Chondrocyte (in vitro differentiated cells): ENCODE measurements at places on chromosomes 1 and 21. TPM values are rescaled to one million over a fixed set of nuclear protein-coding genes. Genes with fewer than 3 reads are reported as not detected.

GRCh38 chr1:185645162-185645640 lies 89.0 kb upstream of the HMCN1 start:
- peak overlapping the region; percentile 95 for H3K27ac ChIP-seq
- no peak overlapping the region for H3K4me3 ChIP-seq
- no peaks in the 10 kb centered on the region for H3K27me3 ChIP-seq
- H3K36me3 ChIP-seq = peaks cover 5% of the 10 kb centered on the region
- DNase-seq = no peak

- no peak overlapping the region for H3K27ac ChIP-seq
- no peak for DNase-seq
- H3K4me1 ChIP-seq = no peaks in the 10 kb centered on the region
- H3K4me3 ChIP-seq = no peak overlapping the region
These were observed 7.9 kb upstream of the CLDN14 start for GRCh38 chr21:36487641-36488307.

DNA sequence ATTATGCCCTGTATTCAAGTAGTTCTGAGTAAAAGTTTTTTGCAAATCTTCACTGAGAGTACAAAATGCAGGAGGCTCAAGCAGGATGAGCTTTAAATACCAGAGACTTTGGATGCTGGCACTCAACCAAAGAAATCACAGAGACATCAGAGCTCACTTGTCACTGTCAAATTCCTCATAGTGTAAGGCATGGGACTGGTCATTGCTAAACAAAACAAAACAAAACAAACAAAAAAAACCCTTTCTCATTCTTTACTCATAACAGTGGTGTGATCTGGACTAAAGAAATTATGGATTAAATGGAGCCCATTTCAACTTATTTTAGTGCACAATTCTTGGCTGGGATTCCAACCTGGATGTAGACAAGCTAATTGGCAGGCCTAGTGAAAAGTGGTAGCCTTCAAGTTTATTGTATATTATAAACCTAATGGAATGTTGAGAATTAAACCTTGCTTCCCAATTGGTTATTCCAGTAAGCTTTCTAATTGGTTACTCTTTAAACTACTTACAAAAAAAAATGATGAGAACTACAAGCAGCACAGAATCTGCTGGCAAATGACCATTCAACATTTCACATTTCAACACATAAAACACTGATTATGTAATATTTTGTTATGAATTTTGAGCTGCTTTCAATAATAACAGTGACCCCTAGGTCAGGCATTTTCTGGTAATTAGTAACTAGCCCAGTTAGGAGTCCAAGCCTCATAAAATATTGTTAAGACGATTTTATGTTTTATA lies 30.6 kb upstream of the NEK7 start:
- H3K4me1 ChIP-seq = peaks cover 52% of the 10 kb centered on the region
- H3K27ac ChIP-seq = peak overlapping the region; percentile 83
- H3K4me3 ChIP-seq = no peak overlapping the region
- no peaks in the 10 kb centered on the region for H3K27me3 ChIP-seq

GRCh38 chr1:97739596-97740103 lies 181.2 kb downstream of the DPYD start:
- H3K27me3 ChIP-seq = no peaks in the 10 kb centered on the region
- H3K27ac ChIP-seq = no peak overlapping the region
- no peak for DNase-seq
- H3K4me1 ChIP-seq = peaks cover 4% of the 10 kb centered on the region
- H3K4me3 ChIP-seq = no peak overlapping the region
- H3K36me3 ChIP-seq = no peaks in the 10 kb centered on the region

Gene EDN2
- total RNA-seq = 0.38 to 4.2 TPM (median 0.80 TPM) in 3 replicates
